Inflammatory macrophage (primary cell): ENCODE measurements at places on chromosomes 12 and 14.

GRCh38 chr12:58233886-58234285 lies 292.5 kb downstream of the ATP23 start:
- DNase-seq, result no peak

- DNase-seq, result no peak
These were observed 28.0 kb upstream of the ADIPOR2 start for GRCh38 chr12:1662761-1663439.

- DNase-seq, result no peak
These were observed 50.8 kb downstream of the CATSPERB start for GRCh38 chr14:91681118-91681517.

- no peak for DNase-seq
These were observed 182.2 kb downstream of the EXOC5 start for GRCh38 chr14:57086271-57087162.
